ENCODE measurements at places on chromosomes 3 and 15. TPM values are rescaled to one million over a fixed set of nuclear protein-coding genes. Genes with fewer than 3 reads are reported as not detected.

DNA sequence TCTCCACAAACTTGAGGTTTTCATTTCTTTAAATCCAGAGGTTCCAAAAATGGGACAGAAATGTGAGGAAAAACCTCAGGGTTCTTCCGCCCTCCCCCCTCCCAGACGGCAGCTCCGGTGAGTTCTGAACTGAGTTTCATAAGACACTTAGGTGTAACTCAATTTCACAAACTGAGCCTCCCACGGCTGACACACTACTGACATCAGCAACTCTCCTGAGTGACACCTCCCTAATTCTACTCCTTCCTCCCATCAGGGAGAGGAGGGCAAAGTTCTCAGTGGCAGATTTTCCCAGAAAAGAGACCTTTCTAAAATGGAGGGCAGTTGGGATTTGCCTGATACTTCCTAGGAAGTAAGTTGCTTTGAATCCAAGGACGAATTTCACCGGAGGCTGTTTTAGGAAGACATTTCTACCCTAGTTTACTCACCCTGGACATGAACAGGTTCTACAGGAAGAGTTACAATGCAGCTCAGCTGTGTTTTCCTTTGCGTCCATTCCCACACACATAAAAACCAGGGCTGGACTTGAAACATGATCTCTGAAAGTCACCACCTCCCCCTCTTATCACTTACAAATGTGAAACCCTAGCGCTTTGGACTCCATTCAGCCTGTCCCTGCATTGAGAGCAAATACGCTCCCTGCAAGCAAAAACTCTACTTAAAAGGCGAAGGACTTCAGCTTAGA, 78.1 kb upstream of the LMOD3 start:
- H3K36me3 ChIP-seq: peaks cover 28% of the 10 kb centered on the region
- H3K4me3 ChIP-seq: peak overlapping the region; percentile 75
- peak overlapping the region; percentile 93 for H3K27ac ChIP-seq
- H3K4me1 ChIP-seq: peaks cover 24% of the 10 kb centered on the region
- no peaks in the 10 kb centered on the region for H3K27me3 ChIP-seq

DNA sequence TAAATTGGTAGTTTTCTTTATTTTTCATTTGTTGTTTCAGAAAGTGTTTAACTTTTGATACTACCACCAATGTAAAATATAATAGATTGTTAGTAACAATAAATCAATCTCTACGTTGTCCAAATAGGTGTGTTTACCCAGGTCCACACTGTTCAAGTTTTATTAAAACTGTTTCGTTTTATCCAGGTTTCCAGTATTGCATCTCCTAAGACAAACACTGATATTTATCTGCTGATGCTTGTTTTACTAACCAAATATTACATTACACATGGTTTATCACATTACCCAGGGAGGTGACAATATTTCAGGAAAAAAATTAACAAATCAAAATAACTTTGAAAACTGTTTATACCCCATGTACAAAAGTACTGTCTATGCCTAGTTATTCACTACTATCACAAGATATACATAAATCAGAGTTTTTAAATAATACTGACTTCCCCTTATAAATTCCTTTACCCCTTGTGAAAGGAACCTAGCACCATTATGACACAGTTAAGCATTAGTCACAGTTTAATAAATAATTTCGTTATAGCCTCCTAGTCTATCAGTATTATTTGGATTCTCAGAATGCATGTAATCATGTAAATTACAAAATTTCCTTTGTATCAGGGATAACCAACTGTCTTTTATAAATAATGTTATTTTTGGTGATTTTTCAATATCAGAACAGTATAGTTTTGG, 205.3 kb downstream of the ZBTB20 start:
- no peak overlapping the region for H3K4me3 ChIP-seq
- H3K27me3 ChIP-seq: no peaks in the 10 kb centered on the region
- no peaks in the 10 kb centered on the region for H3K4me1 ChIP-seq
- H3K27ac ChIP-seq: no peak overlapping the region

GRCh38 chr3:33426068-33426467, 14.1 kb downstream of the UBP1 start:
- no peaks in the 10 kb centered on the region for H3K27me3 ChIP-seq
- peaks cover 21% of the 10 kb centered on the region for H3K36me3 ChIP-seq
- peaks cover 46% of the 10 kb centered on the region for H3K4me1 ChIP-seq
- H3K4me3 ChIP-seq: no peak overlapping the region
- DNase-seq: no peak

The ELL3 gene
- total RNA-seq: 0.61 TPM

The GPR15 gene
- total RNA-seq: not detected

- no peaks in the 10 kb centered on the region for H3K27me3 ChIP-seq
- no peak overlapping the region for H3K27ac ChIP-seq
- H3K36me3 ChIP-seq: peaks cover 22% of the 10 kb centered on the region
- DNase-seq: no peak
Measured at GRCh38 chr3:47006145-47006651, 26.7 kb downstream of the NBEAL2 start.

DNA sequence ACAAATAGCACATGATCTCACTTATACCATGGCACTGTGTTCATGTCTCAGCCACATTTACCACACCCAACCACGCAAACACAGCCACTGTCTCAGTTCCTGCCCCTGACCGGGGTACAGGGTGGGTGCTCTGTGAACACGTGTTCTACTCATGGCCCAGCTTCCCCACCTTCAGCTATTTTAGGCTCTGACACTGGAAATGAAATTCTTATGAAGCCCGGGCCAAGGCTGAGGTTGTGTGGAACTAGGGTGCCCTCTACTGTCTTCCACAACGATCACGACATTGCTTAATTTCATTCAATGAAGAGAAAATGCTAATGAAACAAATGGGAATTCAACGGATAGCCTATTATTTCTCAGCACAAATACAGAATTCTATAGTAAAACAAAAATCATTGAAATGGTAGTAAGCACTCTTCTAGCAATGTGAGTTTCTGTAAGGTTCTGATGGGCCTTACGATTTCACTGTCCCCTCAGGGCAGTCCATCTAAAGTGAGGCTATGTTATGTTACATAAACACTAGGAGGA, 2.1 kb upstream of the GABRA5 start:
- no peaks in the 10 kb centered on the region for H3K36me3 ChIP-seq
- H3K4me3 ChIP-seq: no peak overlapping the region
- no peak overlapping the region for H3K27ac ChIP-seq
- DNase-seq: no peak
- no peaks in the 10 kb centered on the region for H3K4me1 ChIP-seq

The MYL3 gene
- not detected for total RNA-seq

DNA sequence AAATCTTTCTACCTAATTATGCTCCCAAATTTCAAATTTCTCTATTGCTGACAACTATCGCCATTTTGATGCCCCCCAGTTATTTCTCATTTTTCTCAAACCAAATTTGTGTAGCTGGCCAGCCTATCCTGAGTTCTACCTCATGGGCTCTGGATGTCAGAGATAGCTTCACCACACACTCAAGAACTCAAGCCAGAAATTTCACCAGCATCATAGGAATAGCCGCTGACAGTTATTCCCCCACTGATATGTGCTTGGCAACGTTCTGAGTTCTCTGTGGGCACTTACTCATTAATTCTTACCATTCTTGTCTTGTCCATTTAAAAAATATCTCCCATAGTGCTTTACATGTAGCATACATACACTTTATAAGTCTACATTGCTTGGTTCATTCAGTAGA, 264.7 kb downstream of the FHIT start:
- H3K27ac ChIP-seq: no peak overlapping the region
- DNase-seq: no peak
- no peaks in the 10 kb centered on the region for H3K27me3 ChIP-seq
- H3K4me1 ChIP-seq: no peaks in the 10 kb centered on the region
- H3K4me3 ChIP-seq: no peak overlapping the region
- H3K36me3 ChIP-seq: no peaks in the 10 kb centered on the region

The NEK11 gene
- 6.9 TPM for total RNA-seq

- H3K27ac ChIP-seq: no peak overlapping the region
- no peak overlapping the region for H3K4me3 ChIP-seq
- no peak for DNase-seq
- H3K36me3 ChIP-seq: peaks cover 50% of the 10 kb centered on the region
- no peaks in the 10 kb centered on the region for H3K4me1 ChIP-seq
Measured at GRCh38 chr3:182855076-182855475, 61.8 kb downstream of the ATP11B start.

DNA sequence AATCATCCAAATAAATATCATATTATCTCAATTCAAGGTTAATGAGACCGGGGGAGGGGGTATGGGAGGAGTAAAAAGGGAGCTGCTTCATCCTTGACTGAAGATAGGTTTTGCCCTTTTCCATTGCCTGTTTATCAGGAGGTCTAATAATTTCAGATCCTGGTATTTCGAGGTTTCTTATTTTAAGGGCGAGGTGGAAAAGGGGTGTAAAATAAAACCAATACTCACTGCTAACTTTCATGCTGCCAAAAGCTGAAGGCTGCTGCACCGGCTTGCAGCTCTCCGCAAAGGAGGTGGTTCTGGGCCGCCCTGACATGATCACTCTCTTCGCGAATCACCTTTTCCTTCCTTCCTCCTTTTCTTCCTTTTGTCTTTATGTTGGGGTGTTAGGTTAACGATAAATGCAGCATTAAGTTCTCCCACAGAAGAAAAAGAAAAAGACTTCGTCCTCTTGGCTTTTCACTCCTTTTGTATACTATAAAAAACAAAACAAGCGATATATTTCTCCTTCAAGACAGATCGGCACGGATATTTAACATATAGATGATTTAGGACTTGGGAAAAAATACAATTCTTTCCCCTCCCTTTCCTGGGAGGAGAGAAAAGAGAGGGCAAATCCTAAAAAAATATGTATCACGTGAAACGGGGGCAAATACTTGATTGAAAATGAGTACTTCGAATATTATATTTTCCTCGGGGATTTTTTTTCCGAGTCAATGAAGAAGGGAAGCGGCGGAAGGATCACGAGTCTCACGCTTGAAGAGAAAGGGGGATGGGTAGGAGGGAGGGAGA, 932 bp downstream of the GSK3B start:
- H3K36me3 ChIP-seq: peaks cover 14% of the 10 kb centered on the region
- H3K27me3 ChIP-seq: no peaks in the 10 kb centered on the region
- H3K4me3 ChIP-seq: no peak overlapping the region
- peak; percentile 91 for DNase-seq
- H3K27ac ChIP-seq: no peak overlapping the region

DNA sequence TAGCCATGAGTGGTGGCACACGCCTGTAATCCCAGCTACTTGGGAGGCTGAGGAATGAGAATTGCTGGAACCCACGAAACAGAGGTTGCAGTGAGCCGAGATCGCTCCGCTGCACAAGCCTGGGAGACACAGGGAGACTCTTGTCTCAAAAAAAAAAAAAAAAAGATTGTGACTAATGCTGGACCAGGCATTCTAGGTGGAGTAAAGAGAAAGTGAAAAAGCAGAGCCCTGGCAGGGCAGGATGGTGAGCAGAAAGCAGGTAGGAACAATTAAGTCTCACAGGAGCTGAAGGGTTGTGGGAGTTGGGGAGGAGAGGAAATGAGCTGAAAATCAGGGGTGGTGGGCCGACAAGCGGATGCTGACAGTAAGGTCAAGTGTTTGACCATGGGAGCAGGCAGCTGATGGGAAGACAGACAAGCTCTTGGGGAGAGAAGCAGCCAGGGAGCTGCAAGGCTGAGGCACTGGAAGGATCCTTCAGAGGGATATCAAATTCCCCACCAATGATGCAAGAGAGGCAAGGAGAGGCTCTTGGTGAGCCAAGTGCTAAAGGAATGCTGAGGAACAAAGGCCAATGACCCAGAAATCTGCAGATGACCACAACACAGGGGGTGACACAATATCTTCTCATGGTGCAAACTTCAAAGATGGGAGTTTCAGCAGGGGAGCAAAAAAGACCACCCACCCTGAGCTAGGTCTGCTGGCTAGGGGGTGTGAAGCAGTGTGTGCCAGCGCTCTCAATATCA, 251.1 kb downstream of the ULK4 start:
- DNase-seq: peak; percentile 47
- H3K27me3 ChIP-seq: no peaks in the 10 kb centered on the region
- peaks cover 8% of the 10 kb centered on the region for H3K4me1 ChIP-seq
- H3K36me3 ChIP-seq: no peaks in the 10 kb centered on the region

The CFAP100 gene
- not detected for total RNA-seq

GRCh38 chr3:113659101-113659541, 37.3 kb downstream of the USF3 start:
- no peak overlapping the region for H3K27ac ChIP-seq
- no peaks in the 10 kb centered on the region for H3K4me1 ChIP-seq
- H3K36me3 ChIP-seq: peaks cover 50% of the 10 kb centered on the region

The TEX55 gene
- not detected for total RNA-seq

GRCh38 chr3:12522721-12523120, 22.6 kb downstream of the MKRN2OS start:
- no peak overlapping the region for H3K4me3 ChIP-seq
- no peaks in the 10 kb centered on the region for H3K27me3 ChIP-seq
- H3K4me1 ChIP-seq: no peaks in the 10 kb centered on the region
- peaks cover 82% of the 10 kb centered on the region for H3K36me3 ChIP-seq
- no peak overlapping the region for H3K27ac ChIP-seq

DNA sequence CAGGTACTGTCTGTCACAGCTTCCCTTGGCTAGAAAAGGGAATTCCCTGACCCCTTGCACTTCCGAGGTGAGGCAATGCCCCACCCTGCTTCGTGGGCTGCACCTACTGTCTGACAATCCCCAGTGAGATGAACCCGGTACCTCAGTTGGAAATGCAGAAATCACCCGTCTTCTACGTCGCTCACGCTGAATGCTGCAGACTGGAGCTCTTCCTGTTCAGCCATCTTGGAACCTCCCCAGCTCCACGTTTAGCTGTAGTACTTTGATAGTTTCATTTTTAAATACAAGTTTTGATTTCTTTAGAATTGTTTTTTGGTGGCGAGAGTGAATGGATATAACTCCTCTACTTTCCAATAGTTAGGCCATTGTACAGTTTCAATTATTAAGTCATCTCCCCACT, 17.8 kb upstream of the HDGFL3 start:
- H3K36me3 ChIP-seq: peaks cover 6% of the 10 kb centered on the region
- no peaks in the 10 kb centered on the region for H3K27me3 ChIP-seq
- no peak overlapping the region for H3K27ac ChIP-seq
- no peak overlapping the region for H3K4me3 ChIP-seq
- DNase-seq: no peak

Data from MCF 10A (cell line).